SK-N-MC (cell line): ENCODE measurements at places on chromosomes 16 and 17.

GRCh38 chr16:85987750-85988078, 88.8 kb downstream of the IRF8 start:
- DNase-seq = no peak

- DNase-seq = no peak
These were observed 53.4 kb upstream of the CBX4 start for GRCh38 chr17:79892457-79893241.

DNA sequence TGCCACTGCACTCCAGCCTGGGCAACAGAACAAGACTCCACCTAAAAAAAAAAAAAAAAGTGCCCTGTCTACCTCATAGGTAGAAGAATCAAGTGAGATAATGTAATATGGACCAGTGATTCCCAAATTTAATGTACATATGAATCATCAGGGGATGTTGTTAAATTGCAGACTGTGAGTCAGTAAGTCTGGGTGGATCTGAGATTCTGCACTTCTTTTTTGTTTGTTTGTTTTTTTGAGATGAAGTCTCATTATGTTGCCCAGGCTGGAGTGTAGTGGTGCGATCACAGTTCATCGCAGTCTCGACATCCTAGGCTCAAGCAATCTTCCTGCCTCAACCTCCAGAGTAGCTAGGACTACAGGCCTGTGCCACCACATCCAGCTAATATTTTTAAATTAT, 31.6 kb downstream of the HOXB1 start:
- DNase-seq = no peak

- DNase-seq = no peak
These were observed 27.1 kb upstream of the MNT start for GRCh38 chr17:2427910-2428309.

GRCh38 chr16:65524997-65525396, 403.1 kb upstream of the CDH11 start:
- no peak for DNase-seq

GRCh38 chr16:68197250-68197649, 38.7 kb downstream of the ESRP2 start:
- no peak for DNase-seq

- DNase-seq = no peak
These were observed 81.8 kb downstream of the IRX3 start for GRCh38 chr16:54204756-54205155.

DNA sequence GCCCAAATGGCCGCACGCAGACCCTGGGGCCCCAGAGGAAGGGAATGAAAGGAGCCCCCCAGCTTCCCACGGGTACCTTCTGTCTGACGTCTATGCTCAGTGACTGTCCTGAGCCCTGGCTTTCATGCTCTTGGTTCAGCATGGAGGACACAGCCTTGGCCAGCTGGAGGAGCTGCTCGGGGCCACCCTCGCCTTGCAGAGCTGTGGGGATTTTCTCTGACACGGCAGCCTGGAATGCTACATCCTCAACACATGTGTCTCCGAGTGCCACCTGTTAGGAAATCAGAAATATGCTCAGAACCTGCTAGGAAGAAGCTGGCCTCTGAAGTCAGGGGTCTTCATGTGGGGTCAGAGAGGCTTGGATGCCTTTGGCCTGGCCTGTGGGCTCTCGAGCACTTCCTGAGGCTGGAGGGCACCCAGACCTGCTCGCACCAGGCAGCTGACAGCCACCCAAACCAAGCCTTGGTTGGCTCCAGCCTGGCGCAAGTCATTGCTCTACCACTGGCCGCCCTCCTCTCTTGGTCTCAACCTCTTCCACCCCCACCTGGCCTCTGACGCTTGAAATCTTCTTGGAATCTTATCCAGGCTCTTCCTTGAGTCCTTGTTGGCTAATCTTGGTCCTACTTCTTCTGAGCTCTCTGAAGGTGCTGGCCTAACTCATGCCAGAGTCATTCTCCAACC, 63.7 kb upstream of the BCO1 start:
- no peak for DNase-seq

- no peak for DNase-seq
These were observed 14.0 kb downstream of the SALL1 start for GRCh38 chr16:51137097-51137496.

DNA sequence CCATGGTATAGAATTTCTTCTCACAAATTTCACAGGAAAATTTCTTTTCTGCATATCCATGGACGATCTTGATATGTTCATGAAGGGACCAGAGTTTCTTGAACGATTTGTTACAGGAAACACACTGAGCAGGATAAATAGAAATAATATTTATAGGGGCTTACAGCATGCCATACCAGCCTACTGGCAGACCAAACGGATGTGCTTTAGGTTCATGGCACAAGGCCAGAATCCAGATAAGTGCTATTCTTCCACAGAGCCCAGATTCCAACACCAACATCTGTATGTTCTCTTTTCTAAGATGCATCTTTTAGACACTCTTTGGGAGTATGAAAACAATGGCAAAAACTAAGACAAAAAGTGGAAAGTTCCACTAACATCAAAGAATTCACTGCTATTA, 49.3 kb downstream of the ZNF652 start:
- DNase-seq = peak; percentile 60

- DNase-seq = no peak
These were observed 320.5 kb upstream of the TNRC6C start for GRCh38 chr17:77637818-77638575.

GRCh38 chr16:25279491-25279890, 21.8 kb upstream of the ZKSCAN2 start:
- DNase-seq = no peak

GRCh38 chr16:13702614-13703013, 217.3 kb upstream of the ERCC4 start:
- no peak for DNase-seq

- no peak for DNase-seq
These were observed 4.5 kb downstream of the CCR7 start for GRCh38 chr17:40560592-40561293.

GRCh38 chr16:47028767-47029377, 55.4 kb upstream of the DNAJA2 start:
- DNase-seq = no peak

DNA sequence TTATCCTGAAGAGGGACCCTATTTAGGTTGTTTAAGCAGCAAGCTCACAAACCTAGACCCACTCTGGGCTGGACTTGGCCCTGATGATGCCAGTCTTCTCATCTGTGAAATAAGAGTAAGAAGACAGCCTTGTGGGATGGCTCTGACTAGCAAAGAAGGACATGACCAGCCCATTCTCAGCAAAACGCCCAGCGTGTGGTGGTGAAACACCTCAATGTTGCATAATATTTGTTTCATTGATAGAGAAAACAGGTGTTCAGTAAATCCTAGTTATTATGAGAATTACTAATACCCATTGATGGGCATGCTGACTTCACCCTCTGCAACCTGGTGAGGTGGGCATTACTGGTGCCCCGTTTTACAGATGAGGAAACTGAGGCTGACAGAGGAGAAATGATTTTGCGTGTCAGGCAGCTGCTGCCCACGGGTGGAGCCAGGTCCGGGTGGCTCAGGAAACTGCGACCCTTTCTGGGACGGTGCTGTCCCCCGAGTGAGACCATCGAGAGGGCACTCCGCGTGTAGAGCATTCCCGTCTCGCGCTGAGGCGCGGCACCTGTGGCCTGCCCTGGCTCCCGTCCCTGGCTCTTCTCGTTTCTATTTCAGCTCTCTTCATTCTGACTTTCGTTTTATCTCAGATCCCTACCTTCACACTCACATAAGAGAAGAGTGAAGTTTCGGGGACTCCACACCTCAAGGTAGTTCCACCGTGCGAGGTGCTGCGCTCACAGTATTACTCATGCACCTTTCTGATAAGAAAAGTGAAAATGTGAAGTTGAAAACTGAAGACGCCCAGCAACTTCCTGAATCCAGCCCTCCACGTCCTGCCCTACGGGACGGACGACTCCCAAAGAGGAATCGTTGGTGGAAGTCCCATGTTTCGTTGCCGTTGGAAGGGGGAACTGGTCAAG, 48.5 kb downstream of the IRF8 start:
- no peak for DNase-seq

DNA sequence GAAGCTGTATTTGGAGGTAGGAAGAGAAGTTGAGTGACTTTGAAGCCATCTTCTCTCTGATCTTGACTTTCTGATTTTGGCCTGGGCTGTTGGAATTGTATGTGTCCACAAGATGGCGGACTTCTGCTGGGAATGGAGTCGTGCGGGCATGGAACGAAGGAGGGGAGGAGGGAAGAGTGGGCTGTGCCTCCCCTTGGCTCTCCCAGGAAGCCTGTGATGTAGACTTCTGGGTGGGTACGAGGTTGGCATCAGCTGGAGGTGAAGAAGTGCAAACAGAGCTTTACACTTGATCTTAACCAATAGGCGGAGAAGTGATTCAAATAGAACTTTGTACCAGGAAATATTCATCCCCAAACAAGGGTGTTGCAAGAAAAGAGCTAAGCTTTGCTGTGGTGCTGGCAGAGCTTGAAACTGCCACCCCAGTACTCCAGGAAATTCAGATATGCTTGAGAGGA, 7.4 kb upstream of the TMEM220 start:
- DNase-seq = no peak

- DNase-seq = no peak
These were observed at the start of gene KLHDC4 for GRCh38 chr16:87765776-87766484. TSS of gene KLHDC4 (minus strand) at chr16:87765986. CDS start at chr16:87765890, 96 bp downstream.

DNA sequence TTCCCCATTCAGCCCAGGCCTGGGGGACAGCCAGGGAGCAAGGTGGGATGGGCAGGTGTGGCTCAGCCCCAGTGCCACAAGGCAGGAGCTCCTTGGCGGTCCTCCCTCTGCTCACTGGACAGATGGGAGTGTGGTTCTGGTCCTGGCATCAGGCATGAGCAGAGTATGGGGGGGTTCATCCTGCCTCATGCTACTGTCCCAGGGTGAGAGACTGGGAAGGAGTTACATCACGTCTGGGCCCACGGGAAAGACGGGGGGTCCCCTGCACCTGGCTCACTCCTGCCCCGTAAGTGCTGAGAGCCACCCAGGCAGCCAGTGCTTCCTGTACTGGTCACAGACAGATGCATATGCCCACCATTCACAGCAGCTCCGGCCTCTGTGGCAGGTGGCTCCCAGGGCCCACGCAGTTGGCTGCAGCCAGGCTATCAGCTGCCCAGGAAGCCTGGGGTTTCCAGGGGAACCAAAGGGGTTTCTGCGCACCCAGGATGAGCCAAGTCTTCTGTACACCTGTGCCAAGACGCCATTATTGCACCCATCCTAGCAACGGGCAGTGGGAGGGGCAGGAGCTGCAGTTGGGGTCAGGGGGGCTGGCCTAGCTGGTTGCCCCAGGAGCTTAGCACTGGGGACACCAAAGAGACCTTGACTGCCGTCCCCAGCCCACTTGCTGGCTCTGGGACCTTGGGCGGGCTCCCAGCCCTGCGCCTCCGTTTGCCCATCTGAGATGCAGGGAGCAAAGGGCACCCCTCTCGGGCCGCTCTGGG, 1.9 kb downstream of the BAIAP3 start:
- DNase-seq = no peak

DNA sequence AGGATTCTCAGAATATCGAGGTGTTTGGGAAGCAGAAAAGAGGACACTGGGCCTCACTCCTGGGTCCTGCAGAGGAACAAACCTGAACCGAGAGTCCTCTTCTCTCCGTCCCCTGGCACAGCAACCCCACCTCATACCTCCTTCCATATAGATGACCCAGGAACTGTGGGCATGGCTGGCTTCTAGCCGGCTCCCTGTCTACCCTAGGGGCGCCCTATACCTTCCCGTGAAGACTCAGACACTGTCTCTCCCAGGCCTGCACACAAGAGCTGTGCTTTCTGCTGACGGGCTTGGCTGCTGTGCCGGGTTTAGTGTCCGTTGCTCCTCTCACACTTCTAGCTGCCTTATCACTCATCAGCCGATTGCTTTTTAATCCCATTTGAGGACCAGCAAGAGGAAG, 46.5 kb upstream of the CRISPLD2 start:
- DNase-seq = no peak

- DNase-seq = no peak
These were observed 28.6 kb upstream of the METRNL start for GRCh38 chr17:83050651-83051395.

DNA sequence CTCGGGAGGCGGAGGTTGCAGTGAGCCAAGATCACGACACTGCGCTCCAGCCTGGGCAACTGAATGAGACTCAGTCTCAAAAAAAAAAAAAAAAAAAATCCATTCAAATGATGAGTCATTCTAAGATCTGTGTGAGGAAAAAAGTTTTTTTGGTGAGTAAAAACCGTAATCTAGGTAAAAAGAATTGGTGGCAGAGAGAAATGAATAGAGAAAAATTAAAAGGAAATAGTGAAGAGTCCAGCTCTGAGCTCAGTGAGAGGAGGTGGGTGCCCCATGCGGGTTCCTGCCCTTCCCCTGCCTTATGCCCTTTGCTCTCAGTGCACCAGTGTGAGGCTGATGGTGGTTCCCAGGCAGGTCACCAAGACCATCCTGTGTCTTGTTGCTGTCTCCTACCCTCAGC, 20.9 kb downstream of the GAN start:
- DNase-seq = no peak

DNA sequence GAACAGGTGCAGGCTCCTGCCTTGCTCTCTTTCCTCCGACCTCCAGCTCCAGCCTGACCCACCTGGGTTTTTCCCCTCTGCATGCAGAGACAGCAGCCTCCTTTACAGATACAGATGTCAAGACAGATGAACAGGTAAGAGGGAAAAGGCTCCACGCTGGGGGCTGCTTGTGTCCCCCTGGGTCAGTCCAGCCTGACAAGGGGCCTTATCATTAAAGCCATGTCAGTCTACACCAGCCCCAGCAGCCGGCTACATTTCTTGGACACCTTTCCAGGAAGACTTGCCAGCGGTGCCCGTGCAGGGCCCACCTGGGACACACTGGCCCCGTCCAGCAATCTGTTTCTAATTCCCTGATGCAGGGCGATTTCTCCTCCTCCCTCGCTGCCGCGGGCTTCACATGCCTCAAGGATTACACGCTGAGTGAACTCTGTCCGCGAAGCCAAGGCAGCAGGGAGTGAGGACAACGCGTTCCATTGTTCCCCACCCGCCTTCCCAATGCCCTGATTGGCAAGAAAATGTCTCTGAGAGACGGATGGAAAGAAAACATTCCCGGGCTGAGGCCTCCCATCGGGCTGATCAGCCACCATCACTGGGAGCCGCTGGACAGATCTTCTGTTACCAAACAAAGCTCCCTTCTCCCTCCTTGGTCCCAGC, 184.7 kb downstream of the C16orf95 start:
- DNase-seq = no peak

- DNase-seq = no peak
These were observed 2.1 kb upstream of the FBXO47 start for GRCh38 chr17:38969281-38969680.

DNA sequence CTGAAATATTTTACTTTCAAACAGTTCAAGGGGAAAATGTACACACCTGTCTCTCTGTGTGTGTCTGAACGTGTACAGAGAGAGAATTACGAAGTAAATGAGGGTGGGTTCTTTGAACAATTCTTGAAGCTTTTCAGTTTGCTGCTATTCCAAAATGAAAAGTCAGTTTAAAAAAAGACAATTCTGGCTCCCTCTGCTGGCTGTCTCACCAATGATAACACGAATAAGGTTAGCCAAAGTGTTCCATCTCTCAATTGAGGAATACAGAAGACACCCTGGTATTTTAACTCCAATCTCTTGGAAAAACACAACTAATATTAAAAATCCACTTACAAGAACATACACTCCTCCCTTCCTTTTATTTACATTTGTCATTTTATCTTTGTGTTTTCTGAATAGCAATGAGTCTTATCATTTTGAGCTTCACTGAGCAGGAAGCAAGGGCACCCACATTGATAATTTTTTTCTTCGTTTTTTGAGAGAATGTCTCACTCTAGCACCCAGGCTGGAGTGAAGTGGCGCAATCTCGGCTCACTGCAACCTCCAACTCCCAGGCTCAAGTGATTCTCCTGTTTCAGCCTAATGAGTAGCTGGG, 20.5 kb downstream of the EFTUD2 start:
- no peak for DNase-seq
